ENCODE measurements at places on chromosomes 7 and 10.

GRCh38 chr10:58268454-58268945 lies 462 bp upstream of the CISD1 start:
- DNase-seq: no peak

DNA sequence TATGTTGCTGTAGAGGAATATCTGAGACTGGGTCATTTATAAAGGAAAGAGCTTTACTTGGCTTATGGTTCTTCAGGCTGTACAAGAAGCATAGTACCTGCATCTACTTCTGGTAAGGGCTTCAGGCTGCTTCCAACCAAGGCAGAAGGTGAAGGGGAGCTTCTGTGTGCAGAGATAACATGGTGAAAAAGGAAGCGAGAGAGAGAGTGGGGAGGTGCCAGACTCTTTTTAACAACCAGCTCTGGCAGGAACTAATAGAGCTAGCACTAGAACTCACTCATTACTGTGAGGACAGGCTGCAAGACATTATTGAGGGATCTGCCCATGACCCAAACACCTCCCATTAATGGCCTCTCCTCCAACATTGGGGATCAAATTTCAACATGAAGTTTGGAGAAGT lies 94.5 kb downstream of the KIF20B start:
- no peak for DNase-seq

- DNase-seq: no peak
Observed at GRCh38 chr7:123615344-123615743, 13.7 kb downstream of the ASB15 start.

DNA sequence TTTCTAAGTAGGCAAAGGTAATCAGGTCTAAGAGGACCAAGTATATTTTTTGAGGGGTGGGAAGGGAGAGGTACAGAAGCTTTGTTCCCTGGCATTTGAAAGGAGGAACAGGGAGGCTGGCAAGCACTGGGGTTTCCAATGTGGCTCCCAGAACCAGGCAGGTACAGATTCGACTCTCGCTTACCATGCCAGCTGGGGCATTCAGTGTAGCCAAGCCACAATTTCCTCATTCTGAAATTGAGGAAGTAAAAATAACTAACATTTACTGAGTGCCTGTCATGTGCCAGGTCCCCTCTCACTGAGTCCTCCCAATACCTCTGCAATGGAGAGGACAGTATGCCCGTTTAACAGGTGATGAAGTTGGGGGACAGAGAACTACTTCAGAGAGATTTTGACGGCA lies 45.9 kb upstream of the BET1 start:
- DNase-seq: no peak

DNA sequence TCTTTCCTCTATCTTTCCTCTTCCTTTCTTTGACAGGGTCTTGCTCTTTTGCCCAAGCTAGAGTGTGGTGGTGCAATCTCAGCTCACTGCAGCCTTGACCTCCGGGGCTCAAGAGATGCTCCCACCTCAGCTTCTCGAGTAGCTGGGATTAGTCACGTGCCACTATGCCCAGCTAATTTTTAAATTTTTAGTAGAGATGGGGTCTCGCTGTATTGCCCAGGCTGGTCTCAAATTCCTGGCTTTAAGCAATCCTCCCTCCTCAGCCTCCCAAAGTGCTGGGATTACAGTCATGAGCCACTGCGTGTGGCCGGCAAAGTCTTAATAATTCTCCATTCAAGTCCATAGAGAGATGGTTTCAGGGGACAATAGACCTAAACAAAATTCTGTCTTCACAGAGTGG lies 40.2 kb downstream of the COL26A1 start:
- DNase-seq: no peak

DNA sequence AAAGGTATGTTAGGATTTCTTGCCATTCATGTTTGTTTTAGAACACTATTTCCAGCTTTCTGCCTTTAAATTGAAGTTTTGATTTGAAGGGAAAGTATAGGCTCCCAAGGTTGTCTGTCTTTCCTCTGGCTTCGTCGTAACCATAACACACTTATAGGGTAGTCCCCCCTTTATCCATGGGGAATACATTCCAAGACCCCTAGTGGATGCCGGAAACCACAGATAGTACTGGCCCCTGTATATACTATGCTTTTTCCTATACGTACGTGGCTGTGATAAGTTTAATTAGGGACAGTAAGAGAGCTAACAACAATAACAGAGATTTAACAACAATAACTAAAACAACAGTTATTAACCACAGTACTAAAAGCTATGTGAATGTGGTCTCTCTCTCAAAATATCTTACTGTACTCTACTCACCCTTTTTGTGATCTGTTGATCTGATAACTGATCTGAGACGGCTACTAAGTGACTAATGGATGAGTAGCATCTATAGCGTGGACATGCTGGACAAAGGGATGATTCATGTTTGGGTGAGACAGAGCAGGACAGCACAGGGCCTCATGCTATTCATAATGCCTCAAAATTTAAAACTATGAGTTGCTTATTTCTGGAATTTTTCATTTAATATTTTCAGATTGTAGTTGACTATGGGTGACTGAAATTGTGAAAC lies 273.1 kb downstream of the AUTS2 start:
- DNase-seq: no peak

DNA sequence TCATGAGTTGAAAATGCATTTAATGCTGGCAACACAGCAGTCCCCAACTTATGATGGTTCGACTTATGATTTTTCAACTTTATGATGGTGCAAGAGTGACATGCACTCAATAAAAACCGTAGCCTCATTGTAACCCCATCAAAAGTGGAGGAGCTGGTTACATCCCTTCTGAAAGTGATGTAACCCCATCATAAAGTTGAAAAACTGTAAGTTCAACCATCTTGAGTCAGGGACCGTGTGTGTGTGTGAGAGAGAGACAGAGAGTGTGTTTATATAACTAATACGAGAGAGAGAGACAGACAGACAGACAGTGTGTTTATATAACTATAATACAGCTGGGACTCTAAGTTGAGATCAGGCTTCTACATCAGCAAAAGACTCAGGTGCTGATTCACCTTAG lies 21.0 kb downstream of the ANXA11 start:
- DNase-seq: no peak

DNA sequence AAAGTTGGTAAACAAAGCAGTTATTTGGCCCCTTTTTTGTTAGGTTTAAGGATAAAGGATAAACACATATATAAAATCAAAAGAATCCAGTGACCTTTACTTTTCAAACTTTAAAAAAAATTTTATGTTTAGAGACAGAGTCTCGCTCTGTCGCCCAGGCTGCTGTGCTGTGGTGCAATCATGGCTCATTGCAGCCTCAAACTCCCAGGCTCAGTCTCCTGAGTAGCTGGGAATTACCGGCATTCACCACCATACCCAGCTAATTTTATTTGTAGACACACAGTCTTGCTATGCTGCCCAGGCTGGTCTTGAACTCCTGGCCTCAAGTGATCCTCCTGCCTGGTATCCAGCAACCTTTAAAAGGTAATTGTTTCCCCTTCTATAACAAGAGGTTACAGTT lies 31.3 kb downstream of the GNA12 start:
- no peak for DNase-seq

- DNase-seq: no peak
Observed at GRCh38 chr10:75390178-75390577, 11.4 kb downstream of the ZNF503 start.

- no peak for DNase-seq
Observed at GRCh38 chr10:62745581-62745980, 58.9 kb upstream of the ADO start.

- no peak for DNase-seq
Observed at GRCh38 chr7:87966271-87966670, 32.2 kb downstream of the ADAM22 start.

DNA sequence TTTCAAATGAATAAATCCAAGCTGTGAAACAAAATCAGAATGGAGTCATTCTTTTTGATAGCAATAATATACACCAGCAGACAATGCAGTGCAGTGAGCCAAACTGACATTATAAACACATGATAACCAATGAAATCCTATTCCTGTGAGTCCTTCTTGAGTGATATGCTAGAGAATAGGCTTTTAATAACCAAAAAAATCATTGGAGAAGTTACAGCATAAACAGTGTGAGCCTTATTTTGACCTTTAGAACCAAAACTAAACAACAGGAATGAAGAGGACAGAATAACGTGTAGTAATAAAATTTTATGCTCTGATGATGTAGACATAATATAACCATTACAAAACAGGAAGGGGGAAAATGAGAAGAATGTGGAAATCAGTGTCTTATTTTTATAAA lies 8.7 kb downstream of the HUS1 start:
- no peak for DNase-seq

DNA sequence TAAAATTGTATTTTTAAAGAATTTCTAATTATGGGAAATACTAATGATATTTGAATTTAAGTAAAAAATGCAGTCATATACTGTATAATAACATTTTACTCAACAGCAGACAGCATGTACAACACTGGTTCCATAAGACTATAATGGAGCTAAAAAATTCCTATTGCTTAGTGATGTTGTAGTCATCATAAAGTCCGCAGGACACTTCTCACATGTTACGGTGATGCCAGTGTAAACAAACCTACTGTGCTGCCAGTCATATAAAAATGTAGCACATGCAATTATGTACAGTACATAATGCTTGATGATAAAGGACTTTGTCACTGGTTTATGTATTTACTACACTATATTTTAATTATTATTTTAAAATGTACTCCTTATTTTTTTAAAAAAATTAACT lies 629.3 kb downstream of the IPMK start:
- DNase-seq: no peak

- no peak for DNase-seq
Observed at GRCh38 chr7:73739387-73739767, 775 bp upstream of the ABHD11 start.

GRCh38 chr10:20954519-20954918 lies 57.4 kb upstream of the NEBL start:
- DNase-seq: no peak

DNA sequence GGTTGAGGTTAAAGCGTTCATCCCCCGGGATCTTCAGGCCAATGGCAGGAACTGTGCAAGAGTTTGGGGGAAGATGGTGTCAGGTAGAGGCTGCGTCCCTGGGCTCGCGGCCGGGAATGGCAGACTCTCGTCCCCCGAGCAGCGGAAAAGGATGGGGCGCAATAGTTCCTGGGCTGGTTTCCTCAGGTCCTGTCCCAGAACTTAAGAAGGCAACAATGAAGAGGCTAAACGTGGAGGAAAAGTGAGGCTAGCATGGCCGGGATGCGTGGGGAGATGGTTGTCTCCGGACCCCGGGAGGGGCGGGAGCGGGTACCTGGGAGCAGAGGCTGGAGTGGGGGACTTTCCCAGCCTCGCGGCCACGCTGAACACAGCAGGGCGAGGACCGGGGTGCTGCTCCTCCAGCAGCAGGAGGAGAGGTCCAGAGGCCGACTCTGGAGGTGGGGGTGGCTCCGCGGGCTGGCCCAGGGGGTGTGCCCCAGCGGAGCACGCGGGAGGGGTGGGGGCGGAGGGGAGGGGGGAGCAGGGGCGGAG lies 882 bp downstream of the IRF5 start:
- no peak for DNase-seq

- no peak for DNase-seq
Observed at GRCh38 chr7:53022893-53023292, 12.5 kb upstream of the POM121L12 start.

- DNase-seq: peak; percentile 64
Observed at GRCh38 chr10:113385021-113385999, 167.5 kb upstream of the HABP2 start.

DNA sequence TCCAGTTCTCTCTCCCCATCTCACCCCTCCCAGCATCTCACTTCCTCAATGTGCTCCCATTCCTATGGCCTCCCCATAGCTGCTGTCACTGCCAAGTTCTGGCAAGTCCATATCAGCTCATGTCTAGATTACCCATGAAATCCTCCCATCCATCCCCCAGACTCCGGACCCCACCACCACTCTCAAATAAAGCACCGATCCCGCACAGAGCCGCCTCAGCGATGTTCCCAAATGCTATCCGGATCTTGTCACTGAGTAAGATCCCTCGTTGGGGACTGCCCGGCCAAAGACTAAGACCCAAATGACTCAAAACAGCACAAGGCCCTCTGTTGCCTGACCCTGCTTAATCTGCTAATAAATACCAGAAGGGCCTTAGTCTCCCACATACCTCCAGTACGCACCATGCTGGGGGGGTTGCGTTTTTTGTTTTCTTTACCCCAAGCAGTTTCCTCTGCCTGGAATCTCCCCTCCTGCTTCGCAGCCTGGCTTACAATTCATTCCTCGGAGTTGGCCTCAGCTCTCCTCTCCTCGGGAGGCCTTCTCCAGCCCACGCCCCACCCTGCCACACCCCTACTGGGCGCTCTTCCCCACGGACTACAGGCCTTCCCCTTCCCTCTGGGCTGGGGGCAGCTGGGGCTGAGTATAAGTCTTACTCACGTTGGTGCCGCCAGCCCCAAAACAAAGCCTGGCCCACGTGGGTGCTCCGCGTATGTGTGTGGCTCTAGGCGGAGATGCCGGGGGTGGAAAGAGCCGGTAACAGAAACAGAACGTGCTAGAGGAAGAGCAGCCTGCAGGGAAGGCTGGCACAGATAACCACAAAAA lies 1.8 kb upstream of the DUSP5 start:
- DNase-seq: no peak

- no peak for DNase-seq
Observed at GRCh38 chr10:11988924-11989323, 53.7 kb downstream of the UPF2 start.

GRCh38 chr10:74103560-74104258 lies 46.9 kb downstream of the AP3M1 start:
- DNase-seq: peak; percentile 4

- no peak for DNase-seq
Observed at GRCh38 chr10:132693676-132694075, 92.3 kb downstream of the NKX6-2 start.

- DNase-seq: no peak
Observed at GRCh38 chr10:113578773-113579172, 25.9 kb downstream of the HABP2 start.

DNA sequence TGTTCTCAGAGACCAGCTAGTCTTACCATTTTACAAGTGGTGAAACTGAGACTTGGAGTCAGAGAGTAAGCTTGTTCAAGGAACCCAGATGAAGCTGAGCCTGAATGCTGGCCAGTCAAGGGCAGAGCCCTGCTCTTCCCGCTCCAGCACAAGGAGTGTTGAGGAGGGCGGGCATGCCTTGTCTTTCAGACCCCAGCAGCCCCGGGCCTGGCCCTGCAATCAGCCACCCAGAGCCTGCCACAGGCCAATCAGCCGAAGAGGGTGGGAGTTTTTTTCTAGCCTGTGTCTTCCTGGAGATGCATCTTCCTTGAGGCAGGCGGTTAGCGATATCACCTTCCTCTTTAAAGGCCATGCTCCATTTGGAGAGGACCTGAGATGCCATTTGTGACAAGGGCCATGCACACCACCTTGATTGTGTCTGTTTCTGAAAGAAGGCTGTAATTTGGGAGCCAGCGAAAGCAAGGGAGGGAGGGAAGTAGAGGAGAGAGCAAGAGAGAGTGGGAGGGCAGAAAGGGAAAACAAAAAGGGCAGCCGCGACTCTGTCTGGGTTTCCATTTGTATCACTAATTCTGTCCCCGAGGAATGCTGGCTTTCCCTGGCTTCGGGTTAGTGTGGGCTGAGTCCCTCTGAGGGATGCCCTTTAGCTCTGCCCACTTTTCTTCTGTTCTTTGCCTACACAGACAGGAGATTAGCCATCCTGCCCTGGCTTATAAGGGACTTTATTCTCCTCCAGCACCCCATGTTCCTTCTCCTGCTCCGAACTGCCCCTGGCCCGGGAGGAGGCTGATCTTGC lies 8.0 kb downstream of the CDH23 start:
- DNase-seq: no peak

GRCh38 chr7:20784388-20785156 lies 2.1 kb downstream of the SP8 start:
- peak; percentile 59 for DNase-seq
